ENCODE measurements at places on chromosomes 5 and 9.
A peak's percentile ranks its signal among the peaks of the same experiment; 100 is the strongest.

GRCh38 chr9:129486756-129487657 is 133.9 kb downstream of the C9orf50 start:
- no peak for DNase-seq
- peaks cover 76% of the 10 kb centered on the region for H3K4me1 ChIP-seq
- H3K36me3 ChIP-seq = peaks cover 6% of the 10 kb centered on the region

GRCh38 chr5:149608936-149609545 is 27.7 kb downstream of the ARHGEF37 start:
- H3K4me3 ChIP-seq = no peak overlapping the region
- no peaks in the 10 kb centered on the region for H3K36me3 ChIP-seq
- H3K4me1 ChIP-seq = peaks cover 10% of the 10 kb centered on the region
- no peak overlapping the region for H3K27ac ChIP-seq

- peaks cover 6% of the 10 kb centered on the region for H3K36me3 ChIP-seq
- no peak overlapping the region for H3K4me3 ChIP-seq
- DNase-seq = no peak
- no peak overlapping the region for H3K27ac ChIP-seq
- H3K27me3 ChIP-seq = no peaks in the 10 kb centered on the region
- H3K4me1 ChIP-seq = peaks cover 32% of the 10 kb centered on the region
Observed at GRCh38 chr5:143311428-143311827, 92.1 kb downstream of the NR3C1 start.

DNA sequence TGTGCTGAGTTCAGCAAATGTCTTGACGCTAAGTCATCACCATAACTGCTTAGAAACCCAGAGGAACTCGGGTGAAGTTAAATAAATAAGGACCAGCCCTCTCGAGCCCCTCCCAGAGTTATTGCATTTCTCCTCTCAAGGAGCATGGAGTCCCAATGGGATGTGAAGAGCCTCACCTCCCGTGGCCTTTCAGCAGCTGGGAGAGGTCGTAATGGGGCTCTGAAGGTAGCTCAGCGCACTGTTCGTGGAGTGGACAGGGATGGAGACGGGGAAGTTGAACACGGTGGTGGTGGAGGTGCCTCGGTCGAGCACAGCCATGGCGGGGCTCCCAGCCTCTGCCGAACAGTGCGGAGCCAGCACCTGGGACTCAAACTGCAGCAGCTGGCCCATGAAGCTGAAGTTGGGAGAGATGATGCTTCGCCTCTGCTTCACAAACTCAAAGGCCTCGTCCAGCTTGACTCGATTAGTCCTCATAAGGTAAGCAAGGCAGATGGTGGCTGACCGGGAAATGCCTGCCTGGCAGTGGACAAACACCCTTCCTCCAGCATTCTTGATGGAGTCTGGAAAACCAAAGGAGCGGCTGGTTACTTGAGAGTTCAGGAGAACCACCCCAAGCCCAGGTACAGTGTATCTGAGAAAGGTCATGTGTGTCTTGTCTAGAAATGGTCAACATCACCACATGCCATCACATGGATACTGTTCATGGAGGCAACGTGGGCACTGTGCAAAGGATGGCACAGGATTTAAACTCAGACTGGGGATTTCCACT is 2.2 kb downstream of the DUSP1 start:
- no peaks in the 10 kb centered on the region for H3K27me3 ChIP-seq
- H3K27ac ChIP-seq = peak overlapping the region; percentile 51
- peaks cover 8% of the 10 kb centered on the region for H3K36me3 ChIP-seq
- peak overlapping the region; percentile 91 for H3K4me3 ChIP-seq
- DNase-seq = no peak
- peaks cover 59% of the 10 kb centered on the region for H3K4me1 ChIP-seq

- H3K36me3 ChIP-seq = no peaks in the 10 kb centered on the region
- H3K27me3 ChIP-seq = peaks cover 13% of the 10 kb centered on the region
- no peak overlapping the region for H3K4me3 ChIP-seq
- H3K4me1 ChIP-seq = no peaks in the 10 kb centered on the region
- no peak for DNase-seq
Observed at GRCh38 chr9:2919347-2919746, 75.5 kb upstream of the PUM3 start.

GRCh38 chr9:133608889-133609288 is 300 bp downstream of the FAM163B start:
- H3K27me3 ChIP-seq = peaks cover 41% of the 10 kb centered on the region
- no peaks in the 10 kb centered on the region for H3K4me1 ChIP-seq
- DNase-seq = no peak
- no peak overlapping the region for H3K4me3 ChIP-seq
- no peak overlapping the region for H3K27ac ChIP-seq

GRCh38 chr5:140287801-140288521 is 14.9 kb downstream of the PFDN1 start:
- peaks cover 19% of the 10 kb centered on the region for H3K4me1 ChIP-seq
- no peaks in the 10 kb centered on the region for H3K27me3 ChIP-seq

GRCh38 chr5:51484326-51484725 is 101.1 kb downstream of the ISL1 start:
- H3K4me1 ChIP-seq = no peaks in the 10 kb centered on the region
- no peak for DNase-seq
- H3K4me3 ChIP-seq = no peak overlapping the region
- no peaks in the 10 kb centered on the region for H3K27me3 ChIP-seq

GRCh38 chr5:95733107-95733665 is 2.0 kb downstream of the RHOBTB3 start:
- H3K4me3 ChIP-seq = no peak overlapping the region
- H3K27me3 ChIP-seq = peaks cover 48% of the 10 kb centered on the region
- DNase-seq = no peak
- peaks cover 42% of the 10 kb centered on the region for H3K4me1 ChIP-seq
- H3K36me3 ChIP-seq = peaks cover 3% of the 10 kb centered on the region

- H3K4me3 ChIP-seq = no peak overlapping the region
- H3K27ac ChIP-seq = no peak overlapping the region
- H3K27me3 ChIP-seq = peaks cover 37% of the 10 kb centered on the region
- H3K4me1 ChIP-seq = peaks cover 5% of the 10 kb centered on the region
Observed at GRCh38 chr5:115166744-115167393, 2.8 kb downstream of the TRIM36 start.

DNA sequence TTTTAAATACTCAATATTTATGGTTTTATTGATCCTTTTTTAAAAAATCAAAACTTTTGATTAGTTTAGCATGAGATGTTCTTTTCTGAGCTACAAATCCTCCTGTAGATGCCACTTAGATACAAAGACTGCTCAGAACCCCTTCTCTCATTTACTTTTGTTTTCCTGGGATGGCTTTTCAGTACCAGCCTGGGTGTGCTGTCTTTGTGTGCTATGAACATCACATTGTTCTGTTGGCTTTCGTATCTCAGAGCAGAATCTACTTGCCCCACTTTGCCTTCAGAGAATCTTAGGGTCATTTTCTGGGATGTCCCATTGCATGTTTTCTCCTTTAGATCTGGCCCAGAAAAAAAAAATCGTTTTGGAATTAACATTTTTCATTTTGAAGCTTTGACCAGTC is 85.9 kb downstream of the RASGRF2 start:
- no peak overlapping the region for H3K4me3 ChIP-seq
- H3K27me3 ChIP-seq = no peaks in the 10 kb centered on the region
- H3K27ac ChIP-seq = no peak overlapping the region
- no peaks in the 10 kb centered on the region for H3K36me3 ChIP-seq

DNA sequence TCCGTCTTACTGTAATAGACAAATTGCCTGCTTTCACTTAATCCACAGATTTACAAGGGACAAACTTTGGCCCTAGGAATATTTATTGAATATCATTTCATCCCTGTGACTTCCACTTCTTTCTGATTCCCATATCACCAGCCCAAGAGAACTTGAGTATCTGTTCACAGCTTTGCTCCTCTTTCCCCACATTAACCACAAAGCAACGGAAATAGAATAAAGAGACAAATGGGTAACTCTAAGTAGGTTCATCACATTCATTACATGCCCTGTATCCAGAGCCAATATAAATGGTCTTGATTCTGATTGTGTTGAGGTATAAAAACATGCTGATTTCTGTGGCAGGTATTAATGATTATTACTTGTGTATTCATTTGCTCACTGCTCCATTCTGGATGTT is 41.9 kb downstream of the TMEM252 start:
- H3K4me3 ChIP-seq = no peak overlapping the region
- no peaks in the 10 kb centered on the region for H3K27me3 ChIP-seq

DNA sequence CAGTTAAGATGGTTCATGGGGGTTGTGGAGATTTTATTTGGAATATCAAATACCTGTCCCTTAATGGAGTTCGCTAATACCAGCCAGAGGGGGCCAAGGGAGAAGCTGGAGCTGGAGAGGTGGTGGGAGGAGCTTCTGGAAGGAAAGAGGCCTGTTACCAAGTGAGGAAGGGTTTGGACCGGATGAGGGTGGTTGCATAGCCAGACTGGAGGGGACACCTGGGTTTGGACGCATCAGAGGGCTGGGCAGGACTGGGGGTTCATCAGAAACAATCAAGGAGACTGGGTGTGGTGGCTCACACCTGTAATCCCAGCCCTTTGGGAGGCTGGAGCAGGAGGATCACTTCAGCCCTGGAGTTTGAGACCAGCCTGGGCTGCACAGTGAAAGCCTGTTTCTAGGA is 111.8 kb upstream of the IER5L start:
- no peak for DNase-seq
- H3K4me3 ChIP-seq = no peak overlapping the region
- H3K27ac ChIP-seq = no peak overlapping the region
- H3K4me1 ChIP-seq = no peaks in the 10 kb centered on the region

GRCh38 chr5:95818181-95819147 is 4.1 kb downstream of the GLRX start:
- H3K27ac ChIP-seq = peak overlapping the region; percentile 85
- peak; percentile 42 for DNase-seq
- H3K4me1 ChIP-seq = peaks cover 80% of the 10 kb centered on the region
- H3K27me3 ChIP-seq = no peaks in the 10 kb centered on the region
- peak overlapping the region; percentile 75 for H3K4me3 ChIP-seq
- H3K36me3 ChIP-seq = peaks cover 2% of the 10 kb centered on the region

DNA sequence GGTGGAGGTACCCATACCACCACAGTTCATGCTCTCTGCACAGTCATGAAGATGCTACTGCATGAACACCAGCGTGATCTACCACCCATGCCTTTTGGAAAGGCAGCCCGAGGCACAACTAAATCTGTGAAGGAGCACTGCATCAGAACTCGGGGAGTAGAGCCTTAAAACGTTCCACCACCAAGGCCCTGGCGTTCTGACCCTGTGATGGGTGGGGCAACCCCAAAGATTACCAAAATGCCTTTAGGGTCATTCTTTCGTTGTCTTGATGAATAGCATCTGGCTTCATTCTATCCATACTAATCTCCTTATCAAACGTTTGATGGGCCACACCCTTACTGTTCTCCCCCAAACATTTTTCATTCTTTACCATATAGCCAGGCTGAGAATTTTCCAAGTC is 97.9 kb downstream of the ADAMTS6 start:
- no peaks in the 10 kb centered on the region for H3K36me3 ChIP-seq
- H3K4me1 ChIP-seq = no peaks in the 10 kb centered on the region
- no peak overlapping the region for H3K4me3 ChIP-seq

- no peaks in the 10 kb centered on the region for H3K36me3 ChIP-seq
- DNase-seq = no peak
- no peak overlapping the region for H3K27ac ChIP-seq
- no peaks in the 10 kb centered on the region for H3K4me1 ChIP-seq
Observed at GRCh38 chr9:93776873-93777272, 178.3 kb downstream of the BARX1 start.

DNA sequence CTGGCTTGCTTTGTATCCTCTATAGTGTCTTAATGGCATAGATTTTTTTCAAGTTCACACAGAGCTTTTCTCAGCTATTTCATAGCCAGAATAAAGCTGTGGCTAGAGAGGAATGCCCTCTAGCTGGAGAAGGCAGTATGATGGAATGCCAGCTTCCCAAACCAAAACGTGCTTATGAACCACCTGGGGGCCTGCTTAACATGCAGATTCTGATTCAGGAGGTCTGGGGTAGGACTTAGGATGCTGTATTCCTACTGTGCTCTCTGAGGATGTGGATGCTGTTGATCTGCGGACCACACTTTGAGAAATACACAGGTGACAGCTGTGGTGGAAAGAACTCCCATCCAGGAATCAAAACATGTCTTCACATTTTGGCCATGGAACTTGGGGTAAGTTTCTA is 49.9 kb upstream of the DPYSL3 start:
- H3K27me3 ChIP-seq = peaks cover 6% of the 10 kb centered on the region
- H3K36me3 ChIP-seq = no peaks in the 10 kb centered on the region
- DNase-seq = no peak
- H3K4me3 ChIP-seq = no peak overlapping the region
- no peaks in the 10 kb centered on the region for H3K4me1 ChIP-seq

DNA sequence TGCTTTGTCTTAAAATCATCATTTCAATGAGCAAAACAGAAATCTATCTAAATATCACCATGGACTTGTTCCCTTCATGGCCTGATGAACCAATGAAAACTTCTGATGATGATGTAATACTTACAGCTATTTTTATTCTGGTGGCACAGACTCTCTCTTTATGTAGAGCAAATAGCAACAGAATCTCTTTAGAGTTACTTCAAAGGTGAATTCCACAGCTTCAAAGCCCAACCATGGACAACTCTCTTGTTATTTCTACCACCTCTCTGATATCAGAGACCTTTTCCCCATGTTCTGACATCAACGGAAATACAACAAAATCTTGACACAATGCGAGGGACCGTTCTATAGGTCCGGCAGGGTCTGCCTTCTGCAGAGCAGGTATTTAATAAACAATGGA is 70.1 kb downstream of the RETREG1 start:
- peaks cover 39% of the 10 kb centered on the region for H3K4me1 ChIP-seq
- no peak overlapping the region for H3K27ac ChIP-seq
- no peaks in the 10 kb centered on the region for H3K36me3 ChIP-seq
- no peak overlapping the region for H3K4me3 ChIP-seq
- no peaks in the 10 kb centered on the region for H3K27me3 ChIP-seq
- no peak for DNase-seq

DNA sequence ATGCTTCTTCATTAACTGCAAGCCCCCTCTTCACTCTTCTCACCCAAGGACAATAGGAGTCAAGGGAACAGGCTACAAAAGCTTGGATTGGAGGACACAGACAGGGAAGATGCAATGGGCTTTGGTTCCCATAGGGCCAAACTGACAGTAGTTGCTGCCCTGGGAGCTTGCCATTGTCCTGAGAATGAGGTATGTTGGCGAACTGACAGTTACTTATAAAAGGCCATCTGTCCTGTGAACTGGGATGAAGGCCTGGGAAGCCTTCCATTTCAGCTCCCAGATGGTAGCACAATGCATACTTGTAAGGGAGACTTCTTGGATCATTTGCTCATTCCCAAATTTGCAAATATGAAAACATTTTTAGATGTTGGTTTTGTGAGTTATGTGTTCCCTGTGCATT is 88.9 kb downstream of the SNCAIP start:
- H3K36me3 ChIP-seq = no peaks in the 10 kb centered on the region
- no peak overlapping the region for H3K4me3 ChIP-seq
- no peak for DNase-seq
- no peaks in the 10 kb centered on the region for H3K4me1 ChIP-seq
- H3K27ac ChIP-seq = no peak overlapping the region

DNA sequence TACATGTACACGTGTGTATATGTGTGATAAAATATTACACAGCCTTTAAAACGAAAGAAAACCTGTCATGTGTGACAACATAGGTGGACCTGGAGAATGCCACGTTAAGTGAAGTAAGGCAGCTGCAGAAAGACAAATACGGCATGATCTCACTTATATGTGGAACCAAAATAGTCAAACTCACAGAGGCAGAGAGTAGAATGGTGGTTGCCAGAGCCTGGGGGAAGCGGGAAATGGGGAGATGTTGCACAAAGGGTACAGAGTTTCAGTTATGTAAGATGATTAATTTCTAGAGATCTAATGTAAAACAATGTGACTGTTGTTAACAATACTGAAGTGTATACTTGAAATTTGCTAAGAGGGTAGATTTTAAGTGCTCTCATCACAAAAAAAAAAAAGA is 34.8 kb downstream of the ADAMTS12 start:
- H3K27me3 ChIP-seq = peaks cover 13% of the 10 kb centered on the region
- no peak for DNase-seq
- peaks cover 2% of the 10 kb centered on the region for H3K36me3 ChIP-seq
- H3K27ac ChIP-seq = no peak overlapping the region
- H3K4me1 ChIP-seq = peaks cover 52% of the 10 kb centered on the region

Data from activated T-cell treated with anti-CD3 and anti-CD28 coated beads, Interleukin-2, amount 50 U/mL, for 72 hours (primary cell).